Effector CD8-positive, alpha-beta T cell (primary cell): ENCODE measurements at places on chromosomes 7 and 10.
A peak's percentile ranks its signal among the peaks of the same experiment; 100 is the strongest.

- no peak for DNase-seq
These were observed 174.2 kb upstream of the INHBA start for GRCh38 chr7:41877118-41877517.

DNA sequence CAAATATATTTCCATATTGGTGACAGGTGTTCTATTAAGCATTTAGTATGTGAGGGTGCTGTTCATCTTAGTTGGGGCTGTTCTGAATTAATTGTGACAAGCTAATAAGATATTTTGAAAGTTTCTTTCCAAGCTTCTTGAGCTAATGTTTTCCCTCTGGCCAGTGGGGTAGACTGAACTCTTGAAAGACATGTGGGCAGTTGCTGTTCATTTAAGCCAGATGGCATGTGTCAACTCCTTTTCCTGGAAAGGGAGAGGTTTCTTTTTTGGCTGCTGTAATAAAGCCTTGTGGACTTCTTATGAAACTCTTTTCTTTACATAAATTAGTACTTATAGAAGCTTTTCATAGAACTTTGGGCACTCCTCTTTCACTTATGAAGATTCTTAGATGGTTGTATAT is 21.7 kb downstream of the RAB18 start:
- no peak for DNase-seq

DNA sequence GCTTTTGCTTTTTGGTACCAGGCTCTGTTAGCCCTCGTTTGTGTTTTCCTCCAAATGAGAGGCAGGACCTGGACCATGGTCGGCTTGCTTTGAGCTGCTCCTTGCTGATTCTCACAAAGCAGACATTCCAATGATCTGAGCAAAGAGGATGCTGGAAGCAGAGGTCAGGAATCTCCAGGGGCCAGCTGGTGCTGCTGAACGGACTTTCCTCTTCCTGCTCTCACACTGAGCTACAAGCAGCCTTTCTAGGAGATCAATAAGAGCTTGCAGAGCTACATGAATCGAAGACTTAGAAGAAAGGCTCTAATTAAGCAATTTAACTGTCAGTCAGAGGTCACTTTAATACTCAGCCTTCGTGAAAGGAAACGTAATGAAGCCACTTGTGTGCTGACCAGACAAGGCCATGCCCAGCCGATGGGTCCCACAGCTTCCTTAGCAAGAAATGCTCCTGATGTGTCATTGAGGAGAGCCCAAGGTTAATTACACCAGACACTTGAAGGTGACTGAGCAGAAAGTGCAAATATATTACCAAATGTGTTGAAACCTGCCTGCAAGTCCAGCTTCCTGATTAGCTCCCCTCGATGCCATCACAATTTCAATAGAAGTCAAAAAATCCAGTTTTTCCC is 151.3 kb upstream of the RSU1 start:
- no peak for DNase-seq

GRCh38 chr7:103574576-103574975 is 128.6 kb upstream of the SLC26A5 start:
- DNase-seq = no peak

DNA sequence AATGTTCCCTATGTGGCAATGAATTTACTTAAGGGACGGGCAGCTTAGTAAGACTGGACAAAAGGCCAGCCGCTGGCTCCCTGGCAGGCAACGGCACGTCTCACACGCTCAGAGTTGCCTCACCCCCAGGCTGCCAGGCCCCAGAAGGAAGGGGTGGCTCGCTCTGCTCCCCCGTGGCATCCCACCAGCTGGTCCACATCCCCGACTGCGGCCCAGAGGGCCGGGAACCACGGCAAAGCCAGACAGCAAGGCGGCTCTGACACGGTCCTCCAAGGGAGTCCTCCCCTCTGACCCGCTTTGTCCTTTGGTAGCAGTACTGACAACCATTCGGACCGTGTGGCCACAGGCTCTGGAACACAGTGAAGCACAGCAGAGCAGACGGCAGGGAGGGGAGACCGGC is 34.1 kb downstream of the NUDT1 start:
- DNase-seq = no peak

DNA sequence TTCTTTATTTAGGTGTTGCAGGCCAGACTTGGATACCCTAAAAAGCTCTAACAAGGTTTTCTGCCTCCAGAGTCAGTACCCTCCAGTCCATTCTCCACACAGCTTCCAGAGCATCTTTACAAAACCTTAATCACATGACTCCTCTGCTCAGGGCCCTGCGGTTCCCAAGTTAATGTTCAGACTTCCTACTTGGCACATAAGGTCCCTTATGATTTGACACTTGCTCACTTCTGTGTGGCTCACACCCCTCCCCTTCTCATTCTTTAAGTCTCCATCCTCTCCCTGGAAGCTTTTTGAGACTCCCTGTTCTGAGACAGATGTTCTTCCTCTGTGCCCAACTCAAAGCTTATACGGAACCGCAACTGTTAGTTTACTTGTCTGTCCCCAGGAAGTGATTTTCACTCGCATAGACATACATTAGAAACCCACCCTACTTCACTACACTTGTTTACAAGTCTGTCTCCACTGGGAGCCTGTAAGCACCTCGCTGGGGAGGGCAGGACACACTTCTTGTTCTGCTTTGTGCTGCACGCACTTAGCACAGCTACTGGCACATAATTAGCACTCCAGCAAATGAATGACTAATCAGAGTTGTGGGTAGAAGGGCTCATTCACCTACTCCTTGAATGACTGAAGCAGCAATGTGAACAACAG is 154.3 kb upstream of the LAMB4 start:
- DNase-seq = no peak

- DNase-seq = no peak
These were observed 58.2 kb downstream of the LANCL2 start for GRCh38 chr7:55423277-55423711.

- DNase-seq = no peak
These were observed 89.8 kb upstream of the ANK3 start for GRCh38 chr10:60479305-60480020.

GRCh38 chr7:38675494-38676106 is 44.4 kb upstream of the AMPH start:
- DNase-seq = no peak

DNA sequence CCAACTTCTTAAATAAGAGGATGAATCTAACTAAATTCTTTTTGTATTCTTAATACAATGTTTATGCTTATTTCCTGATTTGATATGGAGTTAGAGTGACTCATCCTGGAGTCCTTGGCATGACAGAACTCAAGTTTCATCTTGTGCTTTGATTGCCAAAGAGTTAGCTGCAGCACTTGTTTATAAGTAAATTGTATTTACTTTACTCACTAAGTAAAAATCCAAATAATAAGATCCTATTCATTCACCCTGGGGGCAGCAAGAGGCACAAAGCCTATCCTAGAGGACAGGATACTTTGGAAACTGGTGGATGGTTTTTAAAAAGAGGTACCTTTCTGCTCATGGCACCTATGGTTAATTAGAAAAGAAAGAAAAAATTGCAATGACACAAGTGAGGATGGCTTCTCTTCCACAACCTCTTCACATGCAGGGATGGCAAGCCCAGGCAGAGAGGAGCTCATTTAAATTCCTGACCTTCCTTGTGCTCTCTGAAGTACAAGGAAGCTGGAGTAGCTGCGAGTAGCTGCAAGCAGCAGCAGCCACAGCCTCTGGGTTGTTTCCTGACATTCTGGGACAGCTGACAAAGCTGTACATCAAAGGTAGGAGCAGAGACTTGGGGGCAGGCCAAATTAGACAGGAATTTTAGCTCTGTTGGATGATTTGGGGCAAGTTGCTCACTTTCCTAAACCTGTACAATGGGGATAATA is 28.5 kb upstream of the CROT start:
- no peak for DNase-seq

GRCh38 chr7:155811560-155811894 is 736 bp downstream of the SHH start:
- DNase-seq = no peak

- DNase-seq = no peak
These were observed 86.9 kb downstream of the UBE2H start for GRCh38 chr7:129865925-129866201.

DNA sequence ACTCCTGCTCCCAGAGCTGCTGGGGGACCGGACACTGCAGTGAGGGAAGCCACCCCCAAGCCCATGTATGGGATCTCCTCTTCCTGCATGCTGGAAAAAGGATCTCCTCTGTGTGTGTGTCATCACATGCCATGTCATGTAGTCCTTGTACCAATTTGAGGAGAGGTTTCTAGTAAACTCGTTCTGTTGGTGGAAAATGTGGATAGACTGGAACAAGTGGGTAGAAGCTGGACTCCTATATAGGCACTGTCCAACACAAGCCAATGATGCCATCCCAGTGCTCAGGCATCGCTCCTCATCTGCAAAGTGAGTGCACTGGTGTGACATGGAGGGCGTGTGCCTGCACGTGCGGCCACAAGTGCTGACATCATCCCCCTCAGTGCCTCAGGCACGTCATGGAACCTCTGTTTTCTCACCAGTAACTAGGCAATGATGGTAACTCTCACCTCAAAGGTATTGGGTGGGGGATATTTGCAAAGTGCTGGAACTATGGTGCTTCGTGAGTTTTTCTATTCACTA is 19.3 kb downstream of the MYO1G start:
- no peak for DNase-seq

GRCh38 chr7:50068850-50069551 is 24.0 kb downstream of the ZPBP start:
- no peak for DNase-seq

GRCh38 chr7:98996150-98996552 is 117.8 kb downstream of the TRRAP start:
- no peak for DNase-seq

DNA sequence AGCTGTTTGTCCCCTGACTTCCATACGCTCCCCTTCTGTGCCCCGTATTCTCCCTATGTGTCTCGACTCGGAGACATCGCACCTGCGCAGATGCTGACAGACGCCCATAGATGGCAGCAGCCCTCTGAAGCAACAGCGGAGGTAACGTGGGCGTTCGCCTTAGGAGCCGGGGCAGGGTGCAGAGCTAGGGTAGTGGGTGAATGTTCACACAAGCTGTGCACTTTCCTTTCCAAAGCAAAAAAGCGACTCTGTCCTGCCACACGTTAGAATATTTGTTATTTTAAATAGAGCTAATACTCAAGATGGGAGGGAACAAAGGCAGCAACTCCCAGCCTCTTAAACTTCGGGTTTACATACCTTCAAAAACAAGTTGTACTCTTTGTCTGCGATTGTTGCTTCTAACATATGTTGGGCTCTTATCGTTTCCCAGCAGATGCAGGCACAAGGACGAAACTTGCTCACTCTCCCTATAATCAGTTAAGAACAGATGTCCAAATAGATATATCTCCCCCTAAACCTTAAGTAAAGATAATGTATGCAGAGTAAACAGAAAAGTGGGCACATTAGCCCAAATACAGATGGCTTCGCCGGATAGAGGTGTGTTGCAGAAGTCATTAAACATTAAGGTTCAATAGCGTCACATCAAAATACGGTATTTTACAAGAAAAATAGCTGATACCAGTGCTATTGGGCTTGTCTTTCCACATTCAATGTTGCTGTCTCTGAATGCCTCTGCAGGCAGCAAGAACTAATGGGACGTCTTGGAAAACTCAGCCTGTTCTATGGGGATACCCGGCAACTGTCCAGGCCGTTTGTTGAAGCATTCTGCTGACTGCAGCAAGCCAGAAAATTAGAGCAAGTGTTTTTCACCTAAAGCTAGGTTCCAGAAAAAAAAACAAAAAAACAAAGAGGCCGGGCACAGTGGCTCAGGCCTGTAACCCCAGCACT is 340.3 kb upstream of the PRKCQ start:
- DNase-seq = peak; percentile 55

- no peak for DNase-seq
These were observed 63.9 kb downstream of the IKZF1 start for GRCh38 chr7:50368366-50368765.

GRCh38 chr7:142496545-142496991 is 238.7 kb upstream of the PRSS58 start:
- DNase-seq = no peak

- DNase-seq = no peak
These were observed 257.8 kb upstream of the DKK1 start for GRCh38 chr10:52056291-52056690.

DNA sequence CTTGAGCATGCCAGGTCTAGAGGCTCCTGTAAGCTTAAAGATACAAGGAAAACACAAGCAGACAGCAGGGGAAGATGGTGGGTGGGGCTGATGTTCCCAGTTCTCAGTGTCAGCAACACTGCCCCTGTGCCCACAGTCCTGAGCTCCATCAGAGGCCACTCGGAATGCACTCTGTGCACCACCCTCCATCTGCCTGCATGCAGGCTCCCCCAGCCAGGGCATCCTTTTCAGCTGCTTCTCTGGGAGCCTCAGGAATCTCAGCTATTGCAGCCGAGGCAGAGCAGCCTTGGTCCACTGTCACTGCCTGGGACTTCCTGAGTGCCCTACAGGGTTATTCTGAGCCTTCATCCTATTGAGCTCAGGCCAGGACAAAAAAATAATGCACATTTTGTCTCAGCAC is 22.2 kb downstream of the LBX1 start:
- DNase-seq = no peak

GRCh38 chr7:77674878-77675277 is 21.4 kb upstream of the RSBN1L start:
- no peak for DNase-seq

- DNase-seq = no peak
These were observed 174.4 kb downstream of the CHCHD3 start for GRCh38 chr7:132907380-132907940.

DNA sequence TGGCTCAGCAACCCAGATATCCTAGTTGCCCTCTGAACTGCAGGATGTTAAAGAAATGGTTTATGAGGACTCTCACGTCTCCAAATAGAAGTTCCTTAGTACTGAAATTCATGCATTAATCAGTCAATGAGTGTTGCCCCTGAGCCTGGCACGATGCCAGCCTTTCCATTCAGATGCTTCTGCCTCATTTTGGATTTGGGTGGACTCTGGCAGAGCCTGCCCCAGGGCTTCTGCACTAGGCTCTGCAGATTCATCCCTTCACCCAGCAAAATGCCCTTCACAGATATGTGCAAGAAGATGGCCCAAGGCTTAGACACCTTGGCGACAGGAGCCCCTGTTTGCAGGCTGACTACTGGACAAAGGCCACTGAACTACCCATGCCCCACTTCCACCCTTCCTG is 747.8 kb downstream of the GRID1 start:
- no peak for DNase-seq

DNA sequence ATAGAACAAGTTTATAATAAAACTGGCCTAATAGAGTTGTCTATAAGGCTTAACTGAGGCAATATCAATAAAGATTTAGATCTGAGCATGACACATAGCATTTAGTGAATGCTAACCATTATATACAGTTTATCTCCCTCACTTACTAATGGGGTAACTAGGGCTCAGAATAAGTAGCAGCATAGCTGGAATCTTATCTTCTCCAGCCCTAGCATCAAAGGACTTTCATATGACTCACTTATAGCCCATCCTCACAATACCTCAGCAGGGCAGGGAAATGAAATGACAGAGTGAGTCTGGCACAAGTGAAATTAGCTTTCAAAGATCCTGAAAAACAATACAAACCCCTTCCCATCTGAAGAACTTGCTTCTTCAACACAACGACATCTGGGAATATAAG is 362.9 kb downstream of the KIF20B start:
- no peak for DNase-seq

DNA sequence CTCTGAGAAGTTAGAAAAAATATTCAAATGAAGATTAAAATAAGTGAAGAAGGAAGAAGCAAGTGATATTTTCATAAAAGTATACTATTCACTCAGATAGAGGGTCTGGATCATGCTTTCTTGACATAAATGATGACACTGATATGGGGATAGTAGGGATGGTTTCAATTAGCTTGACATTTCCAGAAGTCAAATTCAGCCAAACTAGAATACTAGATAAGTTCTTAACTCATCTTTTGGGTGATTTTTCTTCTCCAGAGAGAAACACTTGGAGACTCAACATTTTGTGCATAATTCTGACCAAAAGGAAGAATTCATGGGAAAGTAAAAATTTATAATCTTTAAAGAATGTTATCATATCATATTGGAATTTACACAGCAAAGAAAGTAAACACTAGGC is 152.0 kb upstream of the LRGUK start:
- no peak for DNase-seq
